Heart left ventricle (tissue), 16 donors: ENCODE measurements at places on chromosomes 1 and 21. TPM values are rescaled to one million over a fixed set of nuclear protein-coding genes. Genes with fewer than 3 reads are reported as not detected.
A peak's percentile ranks its signal among the peaks of the same experiment; 100 is the strongest.

DNA sequence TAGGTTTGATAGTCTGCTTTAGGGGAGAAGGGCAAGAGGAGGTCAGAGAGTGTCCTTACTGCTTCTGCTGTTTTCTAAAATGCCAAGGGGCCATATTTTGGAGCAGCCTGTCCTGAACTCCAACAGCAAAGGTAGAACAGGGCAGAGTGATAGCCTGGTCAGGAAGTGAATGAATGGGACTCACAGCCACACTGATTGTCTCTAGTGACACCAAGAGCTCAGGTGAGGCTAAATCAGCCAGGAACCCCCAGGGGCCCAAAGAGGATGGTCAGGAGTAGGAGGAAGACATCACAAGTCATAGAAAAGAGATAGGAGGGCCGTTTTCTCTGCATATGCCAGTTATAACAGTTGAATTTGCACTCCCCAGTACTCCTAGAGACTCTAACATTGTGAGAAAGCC is 97.4 kb upstream of the DUSP10 start:
- DNase-seq: no peak
- no peak overlapping the region for H3K27ac ChIP-seq
- no peak overlapping the region for H3K4me3 ChIP-seq
- no peaks in the 10 kb centered on the region for H3K36me3 ChIP-seq
- H3K27me3 ChIP-seq: no peaks in the 10 kb centered on the region
- H3K4me1 ChIP-seq: no peaks in the 10 kb centered on the region

The CNTN2 gene
- total RNA-seq: 0.04 TPM

The PCBP3 gene
- total RNA-seq: 11.4 TPM

The TRIM67 gene
- not detected for total RNA-seq

The SOX13 gene
- 14.4 TPM for total RNA-seq

DNA sequence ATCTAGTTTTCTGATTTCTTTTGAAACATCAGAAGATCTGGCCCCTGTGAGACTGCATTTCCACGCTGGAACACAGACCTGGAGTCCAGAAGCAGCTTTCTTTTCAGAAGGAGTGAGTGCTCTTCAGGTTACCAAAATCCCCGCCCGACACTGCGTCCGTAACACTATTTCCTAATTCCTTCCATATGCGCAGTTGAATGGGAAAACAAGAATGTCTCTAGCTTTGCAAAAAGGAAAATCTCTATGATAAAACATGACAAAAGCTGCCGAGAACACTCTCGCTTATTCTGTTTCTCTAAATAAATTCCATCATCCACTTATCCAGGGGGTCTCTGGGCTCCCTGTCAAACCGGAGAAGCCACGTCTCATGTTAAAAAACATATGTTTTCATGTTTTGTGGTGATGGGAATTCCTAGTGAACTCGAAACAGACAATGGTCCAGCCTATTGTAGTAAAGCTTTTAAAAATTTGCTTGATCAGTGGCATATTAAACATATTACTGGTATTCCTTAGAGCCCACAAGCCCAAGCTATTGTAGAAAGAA is 67.7 kb downstream of the PLD5 start:
- no peak overlapping the region for H3K4me3 ChIP-seq
- no peak overlapping the region for H3K27ac ChIP-seq
- no peaks in the 10 kb centered on the region for H3K36me3 ChIP-seq
- DNase-seq: no peak

GRCh38 chr1:207309745-207310273 is 11.7 kb upstream of the CD55 start:
- H3K27ac ChIP-seq: peak overlapping the region; percentile 90
- peak overlapping the region; percentile 19 for H3K4me3 ChIP-seq
- H3K4me1 ChIP-seq: peaks cover 20% of the 10 kb centered on the region
- H3K27me3 ChIP-seq: no peaks in the 10 kb centered on the region
- no peaks in the 10 kb centered on the region for H3K36me3 ChIP-seq
- peak; percentile 49 for DNase-seq

The MEGF6 gene
- 16.2 TPM for total RNA-seq

DNA sequence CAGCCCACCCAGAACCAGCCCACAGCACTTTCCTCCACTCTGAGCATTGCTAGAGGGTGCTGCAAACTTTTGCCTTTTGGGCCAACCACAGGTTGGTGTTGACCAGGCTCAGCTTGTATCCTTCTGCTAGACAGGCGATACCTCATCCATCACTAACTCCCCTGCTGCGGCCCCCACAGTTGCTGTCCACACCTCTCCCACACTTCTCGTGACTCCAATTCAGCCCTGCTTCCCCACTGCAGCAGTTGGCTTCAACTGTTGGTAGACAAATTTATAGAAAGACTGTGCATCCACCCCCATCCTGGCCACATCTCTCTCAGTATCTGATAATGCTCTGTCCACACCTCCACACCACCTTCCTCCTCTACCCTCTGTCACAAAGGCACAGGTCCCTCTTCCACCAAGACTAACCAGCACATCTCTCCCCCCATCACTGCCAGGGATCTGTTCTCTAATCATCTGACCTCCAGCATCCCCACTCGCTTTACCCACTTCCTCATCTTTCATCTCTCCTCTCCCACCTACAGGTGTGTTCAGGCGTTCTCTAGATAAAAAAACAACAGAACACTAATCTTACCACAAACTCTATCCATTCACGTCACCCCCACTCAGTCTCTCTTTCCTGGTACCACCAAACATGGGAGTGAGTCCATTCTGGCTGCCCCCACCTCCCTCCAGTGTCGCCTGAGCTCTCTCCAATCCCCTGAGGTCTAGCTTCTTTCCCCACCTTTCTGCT is 15.8 kb upstream of the SLC25A44 start:
- no peak overlapping the region for H3K4me3 ChIP-seq
- no peaks in the 10 kb centered on the region for H3K4me1 ChIP-seq
- H3K27ac ChIP-seq: no peak overlapping the region
- no peaks in the 10 kb centered on the region for H3K36me3 ChIP-seq
- no peak for DNase-seq

The CPTP gene
- total RNA-seq: 60.7 TPM

The KIF21B gene
- 0.47 TPM for total RNA-seq

- no peak overlapping the region for H3K4me3 ChIP-seq
- peaks cover 80% of the 10 kb centered on the region for H3K36me3 ChIP-seq
- H3K27me3 ChIP-seq: no peaks in the 10 kb centered on the region
- no peak overlapping the region for H3K27ac ChIP-seq
- no peak for DNase-seq
These were observed 5.2 kb downstream of the TMCO1 start for GRCh38 chr1:165763442-165763841.

DNA sequence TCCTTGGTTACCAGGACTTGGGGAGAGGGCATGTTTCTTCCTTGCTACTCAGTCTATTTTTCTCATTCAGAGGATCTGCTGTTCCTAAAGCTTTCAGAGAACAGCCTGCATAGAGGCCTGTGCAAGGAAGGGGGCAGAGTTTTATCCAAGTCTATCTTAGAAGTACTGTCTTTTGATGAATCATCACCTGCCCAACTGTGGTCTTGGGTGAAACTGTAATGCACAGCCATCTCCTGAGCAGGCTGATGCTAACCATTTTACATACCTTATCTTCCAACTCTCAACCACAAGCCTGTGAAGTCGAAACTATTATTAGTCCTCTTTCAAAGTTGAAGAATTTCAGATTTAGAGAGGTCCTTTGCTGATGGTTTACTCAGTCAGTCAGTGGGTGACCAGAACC is 368.0 kb downstream of the HHAT start:
- no peak overlapping the region for H3K27ac ChIP-seq
- no peaks in the 10 kb centered on the region for H3K4me1 ChIP-seq
- no peak for DNase-seq
- H3K4me3 ChIP-seq: no peak overlapping the region
- H3K36me3 ChIP-seq: no peaks in the 10 kb centered on the region

DNA sequence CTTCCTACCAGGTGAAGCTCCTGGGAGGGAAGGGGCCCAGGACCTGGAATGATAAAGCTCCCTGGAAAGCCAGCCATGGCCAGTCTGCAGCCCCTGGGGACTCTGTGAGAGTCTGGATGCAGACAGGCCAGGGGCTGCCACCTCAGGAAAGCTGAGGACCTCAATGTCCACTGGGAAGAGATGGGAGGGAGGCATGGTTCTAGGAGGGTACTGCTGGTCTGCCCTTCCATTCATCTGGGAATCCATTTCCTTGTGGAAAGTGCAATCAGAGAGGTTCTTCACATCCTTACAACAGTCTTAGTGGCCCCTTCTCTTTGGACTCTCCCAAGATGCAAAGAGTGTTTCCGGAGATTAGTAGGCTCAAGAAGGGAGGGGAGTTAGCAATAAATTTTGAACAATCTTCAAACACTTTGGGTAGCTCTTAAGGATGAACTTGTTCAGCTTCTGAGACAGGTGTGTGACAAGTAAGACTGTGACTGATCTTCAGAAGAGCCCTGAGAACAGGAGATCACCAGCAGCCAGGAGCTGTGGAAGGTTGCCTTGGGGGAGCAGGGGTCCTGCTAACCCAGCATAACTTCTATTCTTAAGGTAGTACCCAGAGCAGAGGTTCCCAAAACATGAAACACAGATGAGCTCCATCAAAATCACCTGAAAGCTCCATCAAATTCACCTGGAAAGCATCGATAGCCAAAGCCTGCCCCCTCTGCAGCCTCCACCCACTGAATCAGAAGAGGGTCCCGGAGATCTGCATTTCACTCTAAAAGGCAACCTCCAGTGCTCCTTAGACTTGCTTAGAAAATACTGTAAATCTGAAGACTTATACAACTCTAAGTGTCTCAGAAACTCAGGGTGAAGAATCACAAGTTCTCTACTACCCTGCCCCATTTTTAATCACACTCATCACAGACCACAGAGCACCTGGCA is 616 bp upstream of the LAX1 start:
- H3K36me3 ChIP-seq: no peaks in the 10 kb centered on the region
- H3K27me3 ChIP-seq: no peaks in the 10 kb centered on the region
- DNase-seq: no peak
- H3K4me3 ChIP-seq: no peak overlapping the region
- H3K27ac ChIP-seq: no peak overlapping the region

The NLRP3 gene
- total RNA-seq: 5.8 TPM

The ATF3 gene
- total RNA-seq: 11.0 TPM

GRCh38 chr1:205950280-205950679 is 7.0 kb upstream of the SLC26A9 start:
- no peaks in the 10 kb centered on the region for H3K36me3 ChIP-seq
- no peak overlapping the region for H3K4me3 ChIP-seq
- no peaks in the 10 kb centered on the region for H3K27me3 ChIP-seq
- no peak for DNase-seq
- H3K27ac ChIP-seq: no peak overlapping the region

DNA sequence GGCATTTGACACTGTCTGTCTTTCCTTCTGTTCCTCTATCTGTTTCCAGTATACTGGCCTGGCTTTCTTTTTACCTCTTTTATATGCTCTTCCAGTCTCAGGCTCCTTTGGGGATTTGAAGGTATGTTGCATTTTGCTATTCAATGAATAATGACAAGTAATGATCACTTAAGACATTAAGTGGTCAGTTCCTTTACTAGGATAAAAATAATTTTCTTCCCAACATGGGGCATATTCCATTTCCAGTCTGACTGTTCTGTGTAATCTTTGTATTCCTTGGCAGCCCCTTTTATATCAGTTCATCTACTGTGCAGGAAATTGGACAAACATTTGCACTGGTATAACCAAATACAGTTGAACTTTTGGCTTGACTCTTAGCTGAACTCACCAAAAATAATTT is 15.6 kb downstream of the METTL18 start:
- no peak overlapping the region for H3K4me3 ChIP-seq
- no peaks in the 10 kb centered on the region for H3K27me3 ChIP-seq
- no peaks in the 10 kb centered on the region for H3K4me1 ChIP-seq
- H3K36me3 ChIP-seq: no peaks in the 10 kb centered on the region

DNA sequence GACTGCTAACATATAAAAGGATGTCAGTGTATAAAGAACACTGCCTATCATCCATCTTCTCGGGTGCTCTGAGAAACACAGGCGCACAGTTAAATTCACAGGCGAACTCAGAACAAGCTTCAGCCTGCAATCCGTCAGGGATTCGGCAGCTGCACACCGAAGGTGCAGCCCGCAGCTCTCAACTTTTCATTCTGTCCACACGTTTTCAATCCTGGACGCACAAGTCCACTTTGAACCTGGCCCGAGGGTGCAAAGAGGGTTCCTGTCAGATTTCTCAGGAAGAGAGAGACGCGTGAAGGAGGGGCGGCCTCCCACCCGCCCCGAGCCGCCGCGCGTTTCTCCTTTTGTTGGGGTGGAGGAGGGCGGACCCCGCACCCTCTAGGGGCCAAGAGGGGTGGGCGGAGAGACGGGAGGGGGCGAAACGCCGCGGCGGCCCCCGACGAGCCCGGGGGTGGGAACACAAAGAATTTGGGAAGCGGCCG is 724 bp downstream of the DOCK7 start:
- no peaks in the 10 kb centered on the region for H3K27me3 ChIP-seq
- peak overlapping the region; percentile 81 for H3K27ac ChIP-seq
- H3K36me3 ChIP-seq: no peaks in the 10 kb centered on the region

The KIF2C gene
- 7.0 TPM for total RNA-seq

- peak; percentile 52 for DNase-seq
- no peak overlapping the region for H3K27ac ChIP-seq
- no peak overlapping the region for H3K4me3 ChIP-seq
- H3K27me3 ChIP-seq: peaks cover 9% of the 10 kb centered on the region
These were observed 7.7 kb upstream of the HTR1D start for GRCh38 chr1:23224739-23225648.

The COL24A1 gene
- 0.31 TPM for total RNA-seq

- H3K27me3 ChIP-seq: no peaks in the 10 kb centered on the region
- no peak for DNase-seq
- no peaks in the 10 kb centered on the region for H3K36me3 ChIP-seq
- no peak overlapping the region for H3K27ac ChIP-seq
These were observed 7.0 kb downstream of the TDRD5 start for GRCh38 chr1:179598631-179599030.

The HCN3 gene
- total RNA-seq: 1.6 TPM

DNA sequence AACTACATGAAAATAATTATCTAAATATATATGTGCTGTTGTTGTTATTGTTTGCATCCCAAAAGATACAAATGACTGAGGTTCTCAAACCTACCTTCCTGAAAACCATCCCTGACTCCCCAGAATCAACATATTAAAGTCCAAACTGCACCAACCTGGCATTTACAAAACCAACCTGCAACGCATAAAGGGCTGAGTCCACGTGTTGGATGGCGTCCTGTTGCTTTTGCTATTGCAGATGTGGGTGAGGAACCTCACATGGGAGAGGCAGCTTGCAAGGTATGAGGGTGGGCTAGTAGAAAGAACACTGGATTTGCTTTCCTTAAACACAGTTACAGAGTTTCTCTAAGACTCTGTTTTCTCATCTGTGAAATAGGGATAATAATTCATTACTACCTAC is 1.5 kb upstream of the C8B start:
- no peaks in the 10 kb centered on the region for H3K27me3 ChIP-seq
- no peaks in the 10 kb centered on the region for H3K36me3 ChIP-seq
- H3K27ac ChIP-seq: no peak overlapping the region
- H3K4me3 ChIP-seq: no peak overlapping the region

The RNU1-2 gene
- total RNA-seq: 1,097 TPM

GRCh38 chr1:30982937-30983336 is 74.4 kb upstream of the SDC3 start:
- H3K4me1 ChIP-seq: peaks cover 21% of the 10 kb centered on the region
- no peak for DNase-seq
- H3K27me3 ChIP-seq: no peaks in the 10 kb centered on the region
- no peak overlapping the region for H3K27ac ChIP-seq
- no peaks in the 10 kb centered on the region for H3K36me3 ChIP-seq
- no peak overlapping the region for H3K4me3 ChIP-seq

The BRINP3 gene
- 0.20 TPM for total RNA-seq
